ENCODE measurements at places on chromosomes 1 and 21.

DNA sequence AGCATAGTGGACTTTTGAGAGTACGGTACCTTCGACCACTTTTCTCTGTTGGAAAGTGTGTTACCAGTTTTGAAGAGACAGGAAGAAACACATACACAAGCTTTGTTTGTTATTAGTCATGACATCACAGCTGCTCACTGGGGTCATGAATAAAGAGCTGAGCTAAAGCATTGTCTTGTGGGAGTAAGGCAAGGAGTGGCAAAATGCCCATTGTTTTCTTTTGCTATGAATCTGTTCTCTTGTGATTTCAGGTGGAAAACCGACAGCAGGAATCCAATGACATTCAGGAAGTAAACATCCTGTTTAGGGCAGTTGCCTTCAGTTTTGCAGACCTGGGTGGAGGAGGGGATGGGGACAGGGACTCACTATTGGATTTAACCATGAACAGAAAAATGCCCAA lies 66.2 kb downstream of the RGL1 start:
- DNase-seq: no peak

DNA sequence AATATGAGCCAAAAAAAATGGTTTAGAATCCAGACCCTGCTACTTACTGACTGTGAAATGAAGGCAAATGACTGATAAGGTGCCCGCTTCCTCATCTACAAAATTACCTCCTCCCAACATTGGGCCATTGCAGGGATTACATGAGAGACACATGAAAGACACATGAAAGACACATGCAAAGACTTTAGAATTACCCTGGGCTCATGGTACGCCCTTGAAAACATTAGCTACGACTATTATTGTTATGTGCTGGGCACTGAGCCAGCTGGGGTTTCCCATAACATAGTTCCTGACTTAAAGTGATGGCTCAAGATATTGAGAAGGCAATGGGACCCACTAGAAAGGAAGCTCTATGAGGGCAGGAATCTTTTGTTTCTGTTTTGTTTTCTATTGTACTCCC lies 43.7 kb upstream of the KANK4 start:
- no peak for DNase-seq

GRCh38 chr1:223118418-223118817 lies 24.6 kb downstream of the TLR5 start:
- no peak for DNase-seq

- no peak for DNase-seq
These were observed 212.6 kb downstream of the GREM2 start for GRCh38 chr1:240399381-240399780.

GRCh38 chr1:205074513-205074912 lies 9.7 kb downstream of the TMEM81 start:
- DNase-seq: no peak

- no peak for DNase-seq
These were observed 29.2 kb downstream of the ARID4B start for GRCh38 chr1:235298758-235299157.

DNA sequence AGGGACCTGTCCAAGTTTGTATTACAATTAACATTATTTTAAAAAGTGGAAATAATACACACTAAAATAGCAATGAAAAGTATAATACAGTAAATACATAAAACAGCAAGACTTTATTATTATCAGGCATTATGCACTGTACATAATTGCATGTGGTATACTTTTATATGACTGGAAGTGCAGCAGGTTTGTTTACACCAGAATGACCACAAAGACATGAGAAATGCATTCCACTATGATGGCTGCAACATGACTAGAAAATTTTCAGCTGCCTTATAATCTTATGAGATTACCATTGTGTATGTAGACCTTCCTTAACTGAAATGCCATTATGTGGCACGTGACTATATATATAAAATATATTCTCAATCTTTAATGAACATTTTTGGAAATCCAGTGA lies 1699.6 kb downstream of the KCNT2 start:
- no peak for DNase-seq

GRCh38 chr1:82632155-82632554 lies 831.4 kb downstream of the ADGRL2 start:
- no peak for DNase-seq

- DNase-seq: no peak
These were observed 52.9 kb upstream of the CNTN2 start for GRCh38 chr1:204990059-204990664.

DNA sequence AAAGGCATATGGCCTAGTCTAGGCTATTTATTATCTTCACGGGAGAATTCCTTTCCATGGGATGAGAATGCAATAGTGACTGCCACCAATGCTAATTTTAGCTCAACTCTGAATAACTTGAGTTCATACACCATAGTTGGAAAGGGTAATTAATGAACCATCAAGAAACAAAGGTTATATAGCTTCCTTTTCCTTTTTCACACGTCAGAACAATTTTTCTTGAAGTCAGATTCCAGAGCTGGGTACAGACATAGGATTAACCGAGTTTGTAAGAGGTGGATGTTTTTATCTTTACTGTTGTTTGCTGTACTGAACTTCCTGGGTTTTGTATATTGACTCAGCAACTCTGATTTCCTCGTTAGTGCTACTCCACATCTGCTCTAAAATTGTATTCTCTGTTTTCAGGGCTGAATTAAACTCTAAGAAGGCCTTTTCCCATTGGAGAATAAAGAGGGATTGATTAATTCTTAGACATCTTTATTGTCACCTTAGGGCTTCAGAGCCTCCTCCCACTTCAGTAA lies 262.0 kb downstream of the NUF2 start:
- no peak for DNase-seq

DNA sequence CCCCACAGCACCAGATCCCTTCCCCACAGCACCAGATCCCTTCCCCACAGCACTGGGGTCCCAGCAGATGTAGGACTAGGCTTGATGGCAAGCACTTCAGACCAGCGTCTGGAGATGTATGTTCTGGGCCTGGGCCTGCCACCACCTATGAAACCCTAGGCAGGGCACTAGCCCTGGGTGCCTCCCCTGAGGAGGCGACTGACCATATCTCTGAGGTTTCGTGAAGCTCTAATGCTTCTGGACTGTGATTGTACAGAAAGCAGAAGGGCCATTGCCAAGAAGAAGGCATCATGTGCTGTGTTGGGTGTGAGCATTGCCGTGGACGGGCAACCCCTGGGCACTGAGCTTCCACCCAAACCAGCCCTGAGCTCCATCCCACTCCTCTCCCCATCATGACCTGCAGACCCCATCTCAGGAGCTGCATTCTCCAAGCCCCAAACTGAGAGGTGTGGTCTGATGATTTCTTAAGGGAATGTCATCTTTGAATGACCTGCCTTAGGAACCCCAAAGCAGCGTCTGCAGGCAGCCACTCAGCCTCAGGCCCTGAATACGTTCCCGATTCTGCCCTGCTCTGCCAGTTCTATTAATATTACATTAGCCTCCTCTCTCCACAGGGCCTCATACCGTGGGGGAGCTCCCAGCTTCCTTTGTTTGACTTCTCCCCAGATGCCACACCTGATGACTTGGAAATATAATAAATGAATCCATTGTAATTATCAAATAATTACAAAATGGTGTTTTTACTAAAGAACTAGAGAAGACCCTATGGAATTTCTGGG lies 163.4 kb downstream of the TRIM33 start:
- DNase-seq: no peak

Measured in stimulated activated CD8-positive, alpha-beta memory T cell treated with anti-CD3 and anti-CD28 coated beads, Interleukin-2, amount 100 ng/mL, for 1 hour (primary cell).